ENCODE measurements at places on chromosomes 5 and 9.

GRCh38 chr5:129082225-129083136 is 12.1 kb upstream of the ISOC1 start:
- DNase-seq: no peak

DNA sequence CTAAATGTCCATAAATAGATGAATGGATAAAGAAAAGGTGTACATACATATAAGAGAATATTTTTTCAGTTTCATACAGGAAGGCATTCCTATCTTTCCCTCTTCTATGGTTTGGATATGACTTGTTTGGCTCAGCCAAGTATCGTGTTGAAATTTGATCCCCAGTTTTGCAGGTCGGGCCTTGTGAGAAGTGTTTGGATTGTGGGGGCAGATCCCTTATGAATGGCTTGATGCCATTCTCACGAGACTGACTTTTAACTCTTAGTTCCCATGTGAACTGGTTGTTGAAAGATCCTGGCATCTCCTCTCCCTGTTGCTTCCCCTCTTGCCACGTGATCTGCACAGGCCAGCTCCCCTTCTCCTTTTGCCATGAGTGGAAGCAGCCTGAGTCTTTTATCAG is 421.1 kb upstream of the FTMT start:
- DNase-seq: no peak

DNA sequence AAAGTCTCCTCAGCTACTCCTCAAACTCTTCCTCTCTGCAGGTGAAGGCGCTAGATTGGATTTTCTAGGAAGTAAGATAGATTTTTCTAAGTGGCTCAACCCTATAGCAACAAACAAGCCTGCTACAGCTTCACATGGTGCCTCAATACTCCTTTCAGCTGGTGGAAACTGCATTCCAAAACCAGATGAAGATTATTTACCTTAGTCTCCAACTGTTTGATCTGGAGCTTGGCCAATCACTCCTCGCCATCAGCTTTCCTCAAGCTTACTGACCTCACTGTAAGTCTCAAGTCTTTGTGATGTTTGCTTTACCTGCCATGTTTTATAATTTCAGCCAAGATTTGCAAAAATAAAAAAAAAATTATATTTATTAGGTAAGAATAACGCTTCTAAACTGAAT is 622.4 kb downstream of the CHSY3 start:
- no peak for DNase-seq

- DNase-seq: no peak
Measured at GRCh38 chr9:28909526-28909925, 1336.2 kb upstream of the C9orf72 start.

- DNase-seq: no peak
Measured at GRCh38 chr9:105087910-105088898, 156.2 kb upstream of the SLC44A1 start.

GRCh38 chr5:157463621-157464518 is 3.9 kb downstream of the NIPAL4 start:
- DNase-seq: no peak

- no peak for DNase-seq
Measured at GRCh38 chr5:32100230-32100629, 73.9 kb downstream of the GOLPH3 start.

- DNase-seq: no peak
Measured at GRCh38 chr9:110188991-110189390, 19.0 kb downstream of the C9orf152 start.

- DNase-seq: no peak
Measured at GRCh38 chr5:73363911-73364730, 84.5 kb downstream of the FOXD1 start.

- no peak for DNase-seq
Measured at GRCh38 chr9:107548298-107549142, 59.0 kb upstream of the KLF4 start.

GRCh38 chr5:110255194-110255593 is 471.3 kb downstream of the TMEM232 start:
- DNase-seq: no peak

GRCh38 chr5:157860898-157861890 is 2.2 kb upstream of the CLINT1 start:
- DNase-seq: no peak

GRCh38 chr5:14197056-14197455 is 53.9 kb downstream of the TRIO start:
- no peak for DNase-seq

GRCh38 chr5:105836887-105837286 is 1833.8 kb downstream of the EFNA5 start:
- DNase-seq: no peak

GRCh38 chr5:81530919-81531318 is 137.0 kb upstream of the ACOT12 start:
- no peak for DNase-seq

- no peak for DNase-seq
Measured at GRCh38 chr9:38285236-38285635, 107.3 kb upstream of the ALDH1B1 start.

- no peak for DNase-seq
Measured at GRCh38 chr5:151456321-151456940, 9.0 kb downstream of the SLC36A1 start.

DNA sequence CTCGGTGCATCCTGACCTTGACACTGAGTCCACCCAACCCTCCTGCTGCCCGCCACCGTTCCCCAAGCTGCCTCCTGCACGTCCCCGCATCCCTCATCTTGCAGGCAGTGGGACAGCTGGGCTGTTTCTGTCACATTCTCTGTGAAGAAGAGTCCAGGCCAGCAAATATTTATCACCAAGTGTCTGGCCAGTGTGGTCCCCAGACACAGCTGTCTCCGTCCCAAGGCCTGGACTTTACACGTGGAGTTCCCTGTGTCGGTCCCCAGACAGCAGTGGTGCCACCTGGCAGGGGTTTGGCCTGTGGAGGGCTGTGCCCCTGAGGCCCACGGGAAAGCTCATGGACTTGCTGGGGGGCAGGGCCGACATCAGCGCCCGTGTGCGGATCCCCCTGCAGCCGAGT is 9.2 kb upstream of the SLC12A7 start:
- no peak for DNase-seq

GRCh38 chr5:113682497-113683136 is 169.1 kb downstream of the YTHDC2 start:
- DNase-seq: no peak

- DNase-seq: no peak
Measured at GRCh38 chr5:91386120-91386519, 3.0 kb upstream of the ARRDC3 start.

- no peak for DNase-seq
Measured at GRCh38 chr5:38531518-38531917, 24.9 kb downstream of the LIFR start.

GRCh38 chr9:107698779-107699178 is 209.2 kb upstream of the KLF4 start:
- peak; percentile 7 for DNase-seq

GRCh38 chr9:104750185-104750767 is 2.8 kb downstream of the NIPSNAP3A start:
- no peak for DNase-seq

- peak; percentile 90 for DNase-seq
Measured at GRCh38 chr5:91384671-91385430, 1.7 kb upstream of the ARRDC3 start.

DNA sequence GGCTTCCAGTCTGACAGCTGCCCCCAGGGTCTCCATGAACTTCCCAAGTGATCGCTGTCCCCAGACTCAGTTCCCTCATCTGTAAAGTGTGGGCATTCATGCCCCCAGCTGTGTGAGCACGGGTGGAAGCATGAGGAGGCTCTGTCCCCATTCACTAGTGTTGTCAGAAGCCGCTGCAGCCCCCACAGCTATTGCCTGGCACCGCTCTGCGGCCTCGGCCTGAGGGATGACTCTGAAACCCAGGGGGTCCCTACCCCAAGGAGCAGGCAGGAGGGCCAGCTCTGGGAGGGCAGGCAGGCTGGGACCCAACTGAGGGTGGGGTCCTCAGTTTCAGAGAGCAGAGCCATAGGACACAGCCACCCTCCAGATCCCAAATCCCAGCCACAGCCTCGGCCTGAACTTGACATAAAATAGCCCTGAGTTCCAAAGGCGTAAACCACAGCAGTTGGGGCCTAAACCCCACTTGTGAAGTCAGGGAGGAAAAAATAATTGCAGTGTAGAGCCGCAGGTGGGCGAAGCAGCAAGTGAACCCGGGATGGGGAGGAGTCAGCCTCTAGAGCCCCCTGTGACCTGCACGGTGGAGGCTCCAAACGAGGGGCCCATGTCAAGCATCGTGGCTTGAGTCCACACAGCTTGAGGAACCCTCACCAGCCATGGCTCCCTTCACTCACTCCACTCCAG is 66.0 kb upstream of the ADAMTS2 start:
- no peak for DNase-seq

- no peak for DNase-seq
Measured at GRCh38 chr9:78430387-78430786, 133.5 kb downstream of the PSAT1 start.

DNA sequence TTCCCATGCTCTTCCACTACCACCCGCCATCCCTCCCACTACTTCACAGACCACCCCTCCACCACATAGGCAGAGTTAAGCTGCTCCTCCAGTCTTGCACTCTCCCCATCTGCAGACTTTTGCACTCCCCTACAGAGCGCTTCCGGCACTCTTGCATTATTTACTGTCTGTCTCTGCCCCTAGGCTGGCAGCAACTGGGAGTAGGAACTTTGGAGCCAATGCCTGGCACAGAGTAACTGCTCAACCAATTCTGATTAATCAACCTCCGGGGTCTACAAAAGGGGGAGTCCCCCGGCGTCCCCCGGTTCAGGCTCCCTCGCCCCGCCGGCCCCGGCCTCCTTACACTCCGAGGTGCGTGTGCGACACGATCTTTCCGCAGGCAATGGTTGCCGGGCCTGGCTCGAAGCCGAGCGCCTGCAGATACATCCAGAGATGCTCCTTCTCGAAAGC is 498 bp downstream of the HAUS6 start:
- DNase-seq: peak; percentile 43

GRCh38 chr9:75893106-75893505 is 2.6 kb downstream of the PCSK5 start:
- no peak for DNase-seq

DNA sequence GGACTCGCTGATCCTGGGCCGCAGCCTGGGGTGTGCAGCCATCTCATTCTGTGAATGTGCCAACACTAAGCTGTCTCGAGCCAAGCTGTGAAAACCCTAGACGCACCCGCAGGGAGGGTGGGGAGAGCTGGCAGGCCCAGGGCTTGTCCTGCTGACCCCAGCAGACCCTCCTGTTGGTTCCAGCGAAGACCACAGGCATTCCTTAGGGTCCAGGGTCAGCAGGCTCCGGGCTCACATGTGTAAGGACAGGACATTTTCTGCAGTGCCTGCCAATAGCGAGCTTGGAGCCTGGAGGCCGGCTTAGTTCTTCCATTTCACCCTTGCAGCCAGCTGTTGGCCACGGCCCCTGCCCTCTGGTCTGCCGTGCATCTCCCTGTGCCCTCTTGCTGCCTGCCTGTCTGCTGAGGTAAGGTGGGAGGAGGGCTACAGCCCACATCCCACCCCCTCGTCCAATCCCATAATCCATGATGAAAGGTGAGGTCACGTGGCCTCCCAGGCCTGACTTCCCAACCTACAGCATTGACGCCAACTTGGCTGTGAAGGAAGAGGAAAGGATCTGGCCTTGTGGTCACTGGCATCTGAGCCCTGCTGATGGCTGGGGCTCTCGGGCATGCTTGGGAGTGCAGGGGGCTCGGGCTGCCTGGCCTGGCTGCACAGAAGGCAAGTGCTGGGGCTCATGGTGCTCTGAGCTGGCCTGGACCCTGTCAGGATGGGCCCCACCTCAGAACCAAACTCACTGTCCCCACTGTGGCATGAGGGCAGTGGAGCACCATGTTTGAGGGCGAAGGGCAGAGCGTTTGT is 19.9 kb downstream of the PTGES2 start:
- no peak for DNase-seq

DNA sequence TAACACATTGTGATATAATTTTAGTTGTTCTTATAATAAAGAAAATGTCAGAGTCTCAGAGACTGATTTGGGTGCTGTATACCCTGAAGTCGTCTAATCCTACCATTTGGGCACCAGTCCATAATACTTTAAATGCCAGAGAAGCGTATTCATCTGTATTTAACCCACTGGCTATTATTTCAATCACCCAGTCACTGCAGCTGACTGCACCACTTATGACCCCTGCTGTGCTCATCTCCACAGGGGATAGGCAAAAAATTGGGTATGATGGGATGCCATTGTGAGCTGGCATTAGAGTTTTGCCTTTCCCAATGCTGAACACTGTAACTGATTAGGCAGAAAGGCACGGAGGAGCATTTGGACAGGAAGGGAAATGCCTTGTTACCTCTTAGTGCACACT is 599.7 kb downstream of the CAAP1 start:
- DNase-seq: peak; percentile 46

DNA sequence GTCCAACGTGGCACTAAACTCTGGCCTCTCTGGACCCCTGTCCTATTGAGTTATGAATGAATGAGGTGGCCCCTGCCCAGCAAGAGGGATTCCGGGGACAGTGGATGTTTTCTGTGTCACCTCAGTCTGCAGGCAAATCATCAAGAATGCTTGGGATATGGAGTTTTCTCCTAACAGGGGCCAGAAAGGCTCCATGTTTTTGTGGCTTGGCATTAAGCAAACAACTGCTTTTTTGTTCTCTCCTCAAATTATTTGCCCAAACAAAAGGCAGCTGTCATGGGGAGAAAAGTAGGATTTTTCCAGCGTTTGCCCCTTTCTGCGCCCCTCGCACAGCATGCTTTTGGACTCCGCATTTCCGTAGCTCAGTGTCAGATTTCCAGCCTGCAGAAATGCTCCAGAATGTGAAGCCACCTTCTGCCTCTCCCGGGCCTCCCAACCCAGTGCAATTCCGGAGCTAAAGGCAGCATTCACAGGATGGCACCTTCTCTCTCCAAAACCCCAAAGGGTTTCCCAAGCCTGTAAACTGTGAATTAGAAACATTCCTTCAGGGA is 553.3 kb downstream of the CCDC171 start:
- DNase-seq: no peak

DNA sequence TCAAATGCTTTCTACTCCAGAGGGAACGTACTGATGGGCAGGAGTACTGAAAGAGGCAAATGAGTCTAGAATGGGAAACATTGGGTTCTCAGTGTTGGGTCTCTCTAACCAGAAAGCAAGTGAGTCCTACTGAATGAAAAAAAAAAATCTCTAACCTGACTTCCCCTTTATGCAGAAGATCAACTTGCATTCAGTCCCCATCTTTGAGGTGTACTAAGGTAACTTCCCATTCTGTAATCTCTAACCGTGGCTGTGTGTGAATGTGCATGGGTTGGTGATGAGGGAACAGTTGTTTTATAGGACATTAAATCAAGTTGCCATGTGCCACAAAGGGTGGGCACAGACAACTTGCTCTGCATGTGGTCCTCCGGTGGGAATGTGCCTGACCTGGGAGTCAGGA is 264.6 kb upstream of the CLINT1 start:
- DNase-seq: no peak

DNA sequence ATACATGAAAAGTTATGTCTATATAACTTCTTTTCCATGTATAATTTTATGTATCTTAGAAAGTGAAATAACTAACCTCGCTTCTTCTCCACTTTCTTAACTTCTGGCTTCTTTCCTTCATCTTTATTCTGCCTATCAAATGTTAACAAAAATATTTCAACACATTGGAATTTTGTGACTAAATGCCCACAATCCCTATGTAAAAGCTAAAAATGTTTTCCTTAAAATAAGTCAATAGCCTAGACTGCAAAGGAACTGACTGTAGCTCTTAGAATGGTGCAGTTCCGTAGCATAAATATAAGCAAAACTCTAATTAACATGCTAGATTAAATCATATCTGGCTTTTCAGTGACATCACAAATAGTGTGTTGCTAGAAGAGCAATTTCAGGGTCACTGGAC is 40.9 kb downstream of the PSIP1 start:
- DNase-seq: no peak

GRCh38 chr5:55923865-55924500 is 70.8 kb downstream of the IL6ST start:
- no peak for DNase-seq

- no peak for DNase-seq
Measured at GRCh38 chr9:120886490-120886967, 9.5 kb upstream of the PHF19 start.
